SJCRH30 (cell line): ENCODE measurements at places on chromosomes 3 and 15. TPM values are rescaled to one million over a fixed set of nuclear protein-coding genes. Genes with fewer than 3 reads are reported as not detected.
A peak's percentile ranks its signal among the peaks of the same experiment; 100 is the strongest.

GRCh38 chr3:46660003-46660402 lies 33.5 kb downstream of the ALS2CL start:
- DNase-seq, result no peak

GRCh38 chr3:44974416-44974815 lies 1.6 kb downstream of the ZDHHC3 start:
- no peak for DNase-seq

DNA sequence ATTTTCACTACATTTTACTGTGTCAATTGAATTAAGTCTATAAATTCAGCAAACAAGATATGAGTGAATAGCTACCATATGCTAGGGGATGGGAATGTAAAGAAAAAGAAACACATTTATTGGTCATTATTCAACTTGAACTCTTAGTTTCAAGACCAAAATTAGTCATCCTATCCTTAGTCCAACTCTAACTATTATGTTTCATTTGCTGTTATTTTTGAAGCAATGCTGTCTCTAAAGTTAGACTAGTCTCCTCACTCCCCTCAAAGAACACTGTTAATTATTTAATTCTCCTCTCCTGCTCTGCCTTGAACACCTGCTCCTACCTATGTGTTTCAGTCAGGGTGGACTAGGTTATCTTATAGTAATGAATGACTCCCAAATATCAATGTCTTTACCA lies 920.9 kb downstream of the TUSC7 start:
- no peak for DNase-seq

DNA sequence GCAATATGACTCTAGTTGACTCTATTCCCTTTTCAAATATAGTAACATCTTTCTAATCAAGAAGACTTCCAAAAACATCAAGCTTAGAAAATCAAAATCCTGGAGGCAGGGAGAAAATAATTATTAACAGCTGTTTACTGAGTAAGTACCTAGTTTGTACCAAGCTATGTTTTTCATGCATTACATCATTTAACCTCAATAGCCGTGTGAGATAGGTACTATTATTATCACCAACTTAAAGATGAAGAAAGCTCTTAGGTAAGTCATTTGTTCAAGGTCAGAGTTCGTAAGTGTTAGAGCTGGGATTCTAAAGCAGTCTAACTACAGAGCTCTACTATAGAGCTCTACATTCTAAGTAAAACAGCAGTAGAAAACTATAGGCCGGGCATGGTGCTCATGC lies 41.6 kb downstream of the GSK3B start:
- DNase-seq, result no peak

DNA sequence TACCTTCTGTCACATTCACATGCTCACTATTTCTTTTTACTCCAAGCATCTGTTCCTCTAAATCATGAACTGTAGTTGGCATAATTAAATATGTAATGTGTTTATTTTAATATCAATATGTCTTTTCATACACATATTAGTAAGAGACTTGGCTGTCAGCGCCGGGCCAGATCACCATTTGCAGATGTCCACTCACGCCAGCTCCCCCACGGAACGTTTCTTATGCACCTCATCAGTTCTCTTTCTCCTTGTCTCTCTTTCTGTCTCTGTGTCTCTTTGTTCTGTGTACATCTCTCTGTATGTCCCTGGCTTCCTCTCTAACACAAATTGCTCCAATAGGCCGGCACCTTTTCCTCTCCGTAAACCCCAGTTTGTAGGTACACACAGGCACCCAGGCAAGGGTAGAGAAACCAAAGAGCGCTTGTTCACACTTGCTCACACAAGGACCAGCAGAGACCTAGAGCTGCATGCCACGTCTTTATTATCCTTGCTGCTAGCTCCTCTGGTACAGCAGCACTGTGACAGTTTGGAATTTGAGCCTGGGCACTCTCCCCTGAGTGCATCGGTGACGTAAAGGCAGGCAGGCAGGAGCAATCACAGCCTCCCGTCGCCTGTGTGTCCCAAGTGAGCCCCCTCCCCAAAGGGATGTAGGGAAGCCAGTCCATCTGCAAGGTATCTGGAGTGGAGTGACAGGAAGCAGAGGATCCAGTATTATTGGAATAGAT lies 40.4 kb downstream of the CACNA1D start:
- no peak for DNase-seq

DNA sequence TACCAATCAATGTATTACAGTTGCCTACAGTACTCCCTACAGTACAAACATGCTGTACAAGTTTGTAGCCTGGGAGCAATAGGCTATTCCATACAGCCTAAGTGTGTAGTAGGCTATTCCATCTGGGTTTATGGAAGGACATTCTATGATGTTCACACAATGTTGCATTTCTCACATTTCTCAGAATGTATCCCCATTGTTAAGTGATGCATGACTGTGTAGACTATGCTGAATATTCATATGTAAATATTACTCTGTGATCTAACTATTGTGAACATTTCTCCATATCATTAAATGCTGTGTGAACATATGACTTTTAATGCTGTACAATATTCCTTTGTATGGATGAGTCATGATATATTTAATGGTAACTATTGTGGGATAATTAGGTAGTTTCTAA lies 139.2 kb upstream of the ADAMTS9 start:
- no peak for DNase-seq

GRCh38 chr3:88785841-88786240 lies 321.6 kb upstream of the EPHA3 start:
- DNase-seq, result no peak

- DNase-seq, result no peak
Observed at GRCh38 chr15:55999658-56000057, 6.2 kb upstream of the NEDD4 start.

- DNase-seq, result no peak
Observed at GRCh38 chr3:87057474-87057873, 66.5 kb upstream of the VGLL3 start.

- DNase-seq, result no peak
Observed at GRCh38 chr15:65738649-65739048, 53.4 kb downstream of the DENND4A start.

- no peak for DNase-seq
Observed at GRCh38 chr3:55511895-55512570, 24.9 kb upstream of the WNT5A start.

DNA sequence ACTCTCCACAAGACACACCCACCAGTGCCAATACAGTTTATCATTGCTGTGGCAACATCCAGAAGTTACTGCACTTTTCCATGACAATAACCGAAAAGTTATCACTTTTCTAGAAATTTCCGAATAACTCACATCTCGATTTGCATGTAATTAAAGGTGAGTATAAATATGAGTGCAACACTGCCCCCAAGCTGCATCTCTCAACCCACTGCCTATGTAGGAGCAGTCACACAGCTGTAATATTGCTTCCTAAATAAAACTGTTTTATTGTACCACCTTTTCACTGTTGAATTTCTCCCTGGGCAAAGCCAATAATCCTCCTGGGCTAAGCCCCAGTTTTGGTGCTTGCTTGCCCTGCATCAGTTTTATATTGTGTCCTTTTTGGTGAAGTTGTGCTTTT lies 601.0 kb upstream of the EPHA6 start:
- peak; percentile 7 for DNase-seq

- no peak for DNase-seq
Observed at GRCh38 chr3:100548053-100548452, 55.6 kb downstream of the TMEM45A start.

- DNase-seq, result no peak
Observed at GRCh38 chr3:151477591-151478334, 16.9 kb upstream of the IGSF10 start.

DNA sequence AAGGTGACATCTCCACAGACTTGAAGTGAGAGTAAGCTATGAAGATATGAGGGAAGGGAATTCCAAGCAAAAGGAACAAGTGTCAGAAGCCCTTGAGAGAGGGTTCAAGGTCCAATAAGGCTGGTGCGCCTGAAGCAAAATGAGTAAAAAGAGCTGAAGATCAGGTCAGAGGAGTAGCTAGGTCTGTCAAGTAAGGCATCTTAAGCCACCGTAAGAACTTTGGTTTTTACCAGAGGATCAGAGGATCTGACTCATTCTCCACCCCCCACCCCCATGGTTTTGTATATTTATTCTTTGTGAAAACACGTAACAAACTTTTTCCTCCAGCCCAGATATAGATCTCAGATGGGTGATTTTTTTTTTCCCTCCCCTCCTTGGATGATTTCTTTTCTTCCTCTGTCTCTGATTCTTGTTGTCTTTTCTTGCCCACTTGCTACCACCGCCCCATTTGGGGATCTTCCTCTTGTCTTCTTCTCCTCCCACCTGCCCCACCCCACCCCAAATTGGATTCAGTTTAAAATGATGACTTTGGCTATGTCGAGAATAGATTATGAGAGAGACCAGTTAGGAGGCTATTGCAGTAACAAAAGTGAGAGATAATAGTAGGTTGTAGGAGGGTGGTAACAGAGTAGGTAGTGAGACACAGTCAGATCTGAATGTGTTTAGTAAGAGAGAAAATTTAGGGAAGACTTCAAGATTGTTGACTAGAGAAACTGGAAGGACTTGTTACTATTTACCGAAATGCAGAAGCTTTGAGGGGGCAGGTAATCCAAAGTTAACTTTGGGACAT lies 6.1 kb downstream of the TRMT10C start:
- DNase-seq, result no peak

- peak; percentile 72 for DNase-seq
Observed at GRCh38 chr3:186239321-186239720, 122.7 kb downstream of the DGKG start.

DNA sequence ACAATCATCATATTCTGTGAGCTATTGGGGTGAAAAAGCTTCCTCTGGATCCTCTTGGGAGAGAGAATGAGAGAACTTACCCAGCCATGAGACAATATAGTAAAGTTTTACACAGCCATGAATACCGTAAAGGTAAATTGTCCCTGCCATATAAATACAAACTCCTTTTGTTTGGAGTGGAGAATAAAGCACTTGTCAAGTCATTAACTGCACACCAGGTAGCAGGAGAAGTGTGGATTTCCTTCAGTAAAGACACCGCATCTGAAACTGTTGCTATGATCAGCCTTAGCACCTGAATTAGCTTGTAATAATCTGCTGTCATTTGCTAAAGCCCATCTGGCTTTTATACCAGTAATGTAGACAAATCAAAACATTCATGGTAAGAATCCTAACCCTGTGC lies 336.6 kb upstream of the SLCO3A1 start:
- no peak for DNase-seq

GRCh38 chr3:45980229-45980813 lies 15.3 kb downstream of the FYCO1 start:
- DNase-seq, result no peak

DNA sequence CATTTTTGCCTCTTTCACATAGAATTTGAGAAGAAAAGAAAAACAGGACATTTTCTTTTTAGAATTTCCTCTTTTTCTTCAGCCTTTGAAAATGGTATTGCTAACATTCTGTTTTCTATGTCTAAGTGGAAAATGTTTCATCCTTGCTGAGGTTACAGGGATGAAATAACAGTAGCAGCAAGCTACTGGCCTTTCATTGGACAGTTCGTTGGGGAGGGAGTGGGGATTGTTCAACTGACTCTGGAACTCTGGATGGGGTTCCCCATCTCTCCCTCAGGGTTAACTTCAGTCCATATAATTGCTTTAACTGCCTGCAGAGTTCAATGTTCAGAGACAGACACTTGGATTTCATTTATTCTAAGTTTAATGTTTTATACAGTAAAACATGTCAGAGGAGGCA lies 346.0 kb downstream of the NLGN1 start:
- DNase-seq, result no peak

GRCh38 chr15:78715930-78716329 lies 74.9 kb upstream of the CHRNB4 start:
- no peak for DNase-seq

- no peak for DNase-seq
Observed at GRCh38 chr3:57069503-57069902, 9.0 kb downstream of the SPATA12 start.

GRCh38 chr3:15099364-15100098 lies 583 bp upstream of the RBSN start:
- no peak for DNase-seq

GRCh38 chr3:188191460-188191859 lies 37.5 kb downstream of the LPP start:
- no peak for DNase-seq

- DNase-seq, result no peak
Observed at GRCh38 chr3:38083871-38084333, 44.9 kb downstream of the DLEC1 start.

GRCh38 chr3:170651260-170651845 lies 65.5 kb upstream of the SLC7A14 start:
- no peak for DNase-seq

GRCh38 chr3:53597136-53597915 lies 102.9 kb downstream of the CACNA1D start:
- no peak for DNase-seq

- no peak for DNase-seq
Observed at GRCh38 chr15:31264559-31265089, 62.0 kb upstream of the KLF13 start.

DNA sequence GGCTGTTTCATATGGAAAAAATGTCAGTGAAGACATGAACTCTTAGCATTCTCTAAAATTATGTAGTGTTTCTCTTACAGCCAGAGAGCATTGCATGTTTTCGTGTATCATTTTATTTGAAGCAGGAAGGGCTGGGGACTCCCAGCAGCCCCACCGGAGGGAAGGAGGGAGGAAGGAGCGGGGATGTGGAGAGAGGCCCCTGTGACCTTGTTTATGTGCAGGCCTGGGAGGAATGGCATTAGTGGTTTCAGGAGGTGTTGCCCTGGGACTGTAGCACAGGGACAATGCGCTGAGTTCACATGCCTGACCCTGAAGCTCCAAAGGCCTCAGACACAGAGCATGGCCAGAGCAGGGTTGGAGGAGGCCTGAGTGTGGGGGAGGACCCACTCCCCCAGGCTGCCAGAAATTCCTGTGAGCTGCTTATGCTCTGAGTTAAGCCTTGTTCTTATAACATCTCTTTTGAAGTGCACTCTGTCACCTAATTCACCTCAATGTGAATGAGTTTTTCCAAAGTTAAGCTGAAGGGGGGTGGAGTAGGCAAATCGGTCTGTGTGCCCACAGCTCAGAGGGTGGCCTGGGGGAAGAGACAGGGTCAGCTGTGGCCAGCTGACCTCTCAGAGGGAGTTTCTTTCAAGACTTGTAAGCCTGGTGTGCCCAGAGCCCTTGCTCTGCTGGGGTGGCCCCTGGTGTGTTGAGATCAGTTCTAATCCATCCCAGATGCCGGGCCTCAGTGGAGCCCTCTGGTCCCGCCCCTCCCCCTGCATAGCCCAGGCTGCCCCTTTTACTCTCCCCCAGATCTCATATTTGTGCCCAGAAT lies 3.9 kb upstream of the RNU6-1 start:
- no peak for DNase-seq

GRCh38 chr3:194277786-194278130 lies 73.4 kb downstream of the CPN2 start:
- DNase-seq, result no peak

- DNase-seq, result peak; percentile 44
Observed at GRCh38 chr3:12663401-12663935, 449 bp downstream of the RAF1 start.

- DNase-seq, result no peak
Observed at GRCh38 chr3:71579935-71580406, 3.6 kb downstream of the FOXP1 start.

Gene SERINC4
- not detected in 2 replicates for total RNA-seq

Gene KLF15
- total RNA-seq, result 3.2 and 3.3 TPM in 2 replicates

Gene HESX1
- total RNA-seq, result 1.5 and 1.7 TPM in 2 replicates

Gene CPNE9
- total RNA-seq, result 0.06 TPM in 1 of 2 replicates, not detected in the other

Gene PRTG
- 43.5 and 50.3 TPM in 2 replicates for total RNA-seq

Gene PLOD2
- total RNA-seq, result 40.3 and 43.3 TPM in 2 replicates

Gene PIERCE2
- total RNA-seq, result 0.20 TPM in 1 of 2 replicates, not detected in the other

Gene UNC45A
- total RNA-seq, result 40.7 and 42.4 TPM in 2 replicates

Gene RETNLB
- total RNA-seq, result not detected in 2 replicates

Gene FBXO40
- 0.02 and 0.03 TPM in 2 replicates for total RNA-seq

Gene CP
- 0.08 TPM in 1 of 2 replicates, not detected in the other for total RNA-seq

Gene PPP4R2
- total RNA-seq, result 48.9 and 55.6 TPM in 2 replicates

Gene P3H2
- 31.5 and 36.5 TPM in 2 replicates for total RNA-seq

Gene ETV5
- 62.8 and 64.7 TPM in 2 replicates for total RNA-seq

Gene CNTN3
- not detected in 2 replicates for total RNA-seq

Gene WNT7A
- total RNA-seq, result not detected in 2 replicates

Gene NANOGP8
- total RNA-seq, result not detected in 2 replicates
